Astrocyte of the spinal cord (primary cell): ENCODE measurements at places on chromosomes 5 and 9.
A peak's percentile ranks its signal among the peaks of the same experiment; 100 is the strongest.

- DNase-seq, result no peak
Observed at GRCh38 chr9:92059661-92060060, 55.6 kb downstream of the SPTLC1 start.

DNA sequence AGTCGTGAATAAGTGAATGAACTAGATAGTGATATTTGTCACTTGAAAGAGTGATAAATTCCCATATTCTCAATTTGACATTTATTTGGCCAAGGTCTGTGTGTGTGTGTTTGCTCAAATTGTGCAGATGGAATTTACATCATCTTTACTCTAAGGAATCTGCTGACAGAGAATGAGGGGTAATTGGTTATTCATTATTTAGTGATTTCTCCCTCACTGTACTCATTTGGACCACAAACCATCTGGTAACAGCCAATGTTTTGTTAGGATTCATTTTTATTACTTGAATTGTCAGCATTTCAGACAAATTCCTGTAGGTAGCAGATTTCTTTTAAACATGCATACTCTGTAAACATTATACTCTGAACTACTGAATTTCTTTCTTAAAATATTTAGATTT, 15.6 kb downstream of the VCAN start:
- no peak for DNase-seq

- no peak for DNase-seq
Observed at GRCh38 chr9:133120501-133121197, 391 bp downstream of the RALGDS start.

DNA sequence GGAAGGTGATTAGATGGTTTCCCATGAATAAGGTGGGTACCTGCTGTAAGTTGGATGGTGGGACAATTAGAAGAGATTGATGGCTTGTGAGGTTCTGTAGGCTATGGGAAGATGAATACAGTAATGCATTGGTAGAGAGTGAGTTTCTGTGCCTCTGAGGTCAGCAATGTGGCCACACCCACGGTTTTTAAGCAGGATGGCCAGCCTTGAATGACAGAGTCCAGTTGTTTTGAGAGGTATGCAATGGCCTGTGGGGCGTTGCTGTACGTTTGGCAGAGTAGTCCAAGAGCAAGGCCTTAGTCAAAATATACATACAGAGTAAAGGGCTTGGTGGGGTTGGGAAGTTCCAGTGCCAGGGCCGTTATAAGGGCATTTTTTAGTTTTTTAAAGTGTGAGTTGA, 235.6 kb upstream of the C9orf72 start:
- DNase-seq, result no peak

DNA sequence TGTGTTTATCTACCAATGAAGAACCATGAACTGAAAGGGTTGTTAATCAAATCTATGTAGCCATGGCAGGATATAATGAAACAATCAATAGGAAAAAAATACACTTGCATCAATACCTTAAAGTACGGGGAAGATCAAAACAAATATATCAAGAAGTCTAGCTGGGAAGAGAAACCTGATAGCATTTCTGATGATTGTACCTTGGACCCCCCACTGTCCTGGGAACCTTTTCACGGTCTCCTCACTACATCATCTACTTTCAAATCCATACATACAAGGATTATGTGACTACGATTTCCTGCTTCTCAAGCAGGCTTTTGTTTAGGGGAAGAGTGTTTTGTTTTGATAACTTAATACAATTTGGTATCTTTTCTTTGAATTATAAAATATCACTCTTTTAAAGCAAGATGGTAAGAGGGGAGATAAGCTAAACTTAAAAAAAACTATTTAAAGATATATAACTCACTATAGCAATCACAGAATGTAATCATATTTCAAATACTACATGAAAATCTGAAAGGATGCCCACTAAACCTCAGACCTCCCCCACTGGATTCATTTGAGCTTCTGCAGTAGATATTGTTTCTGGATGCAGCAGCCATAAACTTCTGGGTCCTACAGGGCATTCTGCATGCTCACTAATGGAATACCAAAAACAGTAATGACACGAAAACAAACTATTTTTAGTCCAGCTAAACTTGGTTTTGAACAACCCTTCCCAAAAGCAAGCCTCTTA, 8.0 kb downstream of the EBF1 start:
- no peak for DNase-seq

- no peak for DNase-seq
Observed at GRCh38 chr5:180169248-180170105, 39.5 kb downstream of the RASGEF1C start.

- DNase-seq, result peak; percentile 62
Observed at GRCh38 chr9:14306672-14307660, 7.0 kb downstream of the NFIB start.

DNA sequence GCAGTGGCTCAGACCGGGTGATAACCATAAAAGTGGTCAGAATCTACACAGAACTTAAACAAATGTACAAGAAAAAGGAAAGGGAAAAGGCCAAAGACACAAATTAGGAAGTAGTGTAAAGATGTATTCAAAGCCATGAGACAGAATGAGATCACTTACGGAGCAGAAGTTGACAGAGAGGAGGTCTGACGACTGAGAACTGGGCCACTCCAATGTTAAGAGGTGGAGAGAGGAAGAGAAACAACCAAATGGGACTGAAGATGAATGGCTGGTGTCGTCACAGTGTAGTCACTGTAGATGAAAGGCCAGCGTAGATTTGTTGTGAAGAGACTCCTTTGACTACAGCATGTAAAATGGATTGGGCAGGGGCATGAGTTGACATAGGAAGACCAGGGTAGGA, 114.4 kb downstream of the DROSHA start:
- DNase-seq, result no peak

DNA sequence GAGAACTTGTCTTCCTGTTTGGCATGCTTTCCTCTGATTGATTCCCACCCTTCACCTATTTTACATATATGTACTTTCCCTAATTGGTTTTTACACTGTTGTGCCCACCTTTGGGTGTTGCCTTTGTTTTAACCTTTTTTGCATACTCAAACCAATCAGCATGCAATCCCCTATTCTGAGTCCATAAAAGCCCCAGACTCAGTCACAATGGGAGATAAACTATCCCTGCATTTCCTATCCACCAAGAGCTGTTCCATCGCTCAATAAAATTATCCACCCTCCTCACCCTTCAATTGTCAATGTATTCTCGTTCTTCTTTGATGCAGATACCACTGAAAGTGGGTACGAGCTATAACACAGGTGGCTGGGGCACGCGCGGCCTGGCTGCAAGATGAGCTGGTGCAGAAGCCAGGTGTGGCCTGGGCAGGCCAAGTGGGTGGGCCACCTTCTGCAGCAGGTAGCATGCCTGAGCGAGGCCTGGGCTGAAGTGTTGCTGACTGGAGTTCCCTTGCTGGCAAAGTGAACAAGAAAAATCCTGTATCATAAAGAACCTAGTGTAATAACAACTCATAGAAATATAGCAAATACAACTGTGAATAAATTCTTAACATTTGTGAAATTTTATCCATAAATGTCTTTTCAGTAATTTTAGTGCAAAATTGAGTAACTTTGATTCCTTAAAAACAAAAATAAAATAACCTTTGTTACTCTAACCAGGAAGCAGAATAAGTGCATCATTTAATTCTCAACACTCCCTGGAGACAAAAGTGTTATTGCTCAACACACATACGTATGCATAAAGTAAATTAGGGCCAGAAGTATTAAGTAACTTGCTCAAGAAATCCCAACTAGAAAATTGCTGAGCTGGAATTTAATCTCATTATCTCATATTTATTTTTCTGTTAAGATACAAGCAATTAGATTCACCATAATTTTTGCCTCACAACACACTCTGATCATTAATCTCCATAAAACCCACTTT, 685.3 kb upstream of the EDIL3 start:
- no peak for DNase-seq

- no peak for DNase-seq
Observed at GRCh38 chr5:65050140-65050539, 281.4 kb downstream of the CWC27 start.

DNA sequence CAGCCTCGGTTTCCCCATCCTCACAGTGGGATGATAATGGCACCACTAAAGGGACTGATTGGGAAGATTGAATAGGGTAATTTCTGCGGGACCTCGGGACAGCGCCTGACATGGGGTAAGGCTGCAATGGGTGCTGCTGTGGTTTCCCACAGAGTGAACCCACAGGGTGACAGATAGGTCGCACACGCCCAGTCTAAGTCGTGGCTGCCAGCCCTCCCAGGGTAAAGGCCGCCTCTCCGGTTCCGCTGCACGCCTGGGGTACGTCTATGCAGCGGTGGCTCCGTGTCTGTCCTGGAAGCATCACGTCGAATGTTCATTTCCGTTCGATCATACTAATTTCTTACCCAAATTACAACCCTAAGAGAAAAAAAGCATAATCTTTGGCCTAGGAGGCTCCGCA, 631 bp downstream of the CFAP77 start:
- no peak for DNase-seq

DNA sequence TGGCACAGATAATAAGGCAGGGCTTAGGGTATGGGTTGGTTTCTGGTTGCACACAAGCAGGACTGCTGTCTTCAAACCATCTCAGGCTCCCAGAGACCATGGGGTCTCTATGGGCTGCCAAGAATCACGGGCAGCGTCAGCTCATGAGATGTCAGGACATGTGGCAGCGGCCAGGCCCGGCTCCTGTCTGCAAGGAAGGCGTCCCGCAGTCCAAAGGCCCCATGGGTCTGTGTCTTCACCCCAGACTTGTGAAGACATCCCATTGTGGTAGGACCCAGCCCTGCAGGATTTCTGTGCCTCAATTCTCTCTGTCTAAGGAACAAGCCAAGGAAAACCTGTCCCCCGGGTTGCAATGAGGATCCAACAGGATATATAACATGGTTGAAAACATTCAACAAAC, 32.6 kb downstream of the IPPK start:
- DNase-seq, result no peak

DNA sequence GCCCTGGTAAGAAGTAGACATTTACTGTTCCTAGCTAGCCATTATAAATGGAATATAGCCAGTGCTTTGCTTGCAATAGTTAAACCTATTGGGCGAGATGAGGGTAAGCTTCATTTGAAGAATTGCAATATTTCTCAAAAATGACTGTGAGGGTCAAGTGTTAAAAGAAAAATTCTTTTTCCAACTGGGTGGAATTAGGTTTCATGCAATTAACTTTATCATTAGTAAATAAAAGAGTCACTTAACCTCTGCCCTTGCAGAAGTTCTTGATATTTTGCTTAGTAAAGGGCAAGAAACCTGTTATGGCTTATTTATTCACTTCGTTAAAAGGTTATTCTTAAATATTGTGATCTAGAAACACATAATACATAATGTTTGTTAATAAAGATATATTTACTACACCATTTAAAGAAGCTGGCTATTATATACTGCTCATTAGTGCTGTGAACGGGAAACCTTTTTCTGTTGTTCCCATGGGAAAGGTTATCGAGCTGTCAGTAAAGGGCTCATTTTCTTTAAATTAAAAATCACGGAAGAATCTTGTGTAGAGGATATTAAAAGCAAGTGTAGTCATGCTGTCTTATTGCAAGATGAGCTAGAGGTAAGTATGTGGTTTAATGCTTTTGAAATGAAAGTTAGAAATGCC, 370.5 kb downstream of the CSNK1G3 start:
- peak; percentile 5 for DNase-seq

DNA sequence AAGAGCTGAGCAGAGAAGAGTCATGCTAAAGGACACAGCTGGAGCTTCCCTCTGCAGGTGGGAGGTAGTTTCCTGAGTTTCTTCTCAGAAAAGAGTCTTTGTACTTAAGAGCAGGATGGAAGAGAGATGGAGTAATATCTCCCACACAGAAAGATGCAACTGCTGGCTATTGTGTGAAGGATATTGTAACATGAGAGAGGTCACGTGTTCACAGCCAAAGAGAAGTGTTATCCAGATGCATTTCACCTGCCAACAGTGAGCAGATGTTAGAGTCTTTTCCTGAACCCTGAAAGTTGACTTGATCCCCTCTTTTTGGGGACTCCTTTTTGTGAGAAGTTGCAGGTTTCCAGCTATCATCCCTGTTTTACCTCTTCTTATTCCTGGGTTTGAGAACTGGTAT, 14.0 kb upstream of the TRIO start:
- DNase-seq, result no peak

- DNase-seq, result no peak
Observed at GRCh38 chr5:132473019-132473531, 17.5 kb downstream of the IRF1 start.

GRCh38 chr5:119895066-119895465, 265.7 kb downstream of the FAM170A start:
- DNase-seq, result no peak

- DNase-seq, result no peak
Observed at GRCh38 chr9:74277532-74277931, 219.6 kb upstream of the RORB start.

DNA sequence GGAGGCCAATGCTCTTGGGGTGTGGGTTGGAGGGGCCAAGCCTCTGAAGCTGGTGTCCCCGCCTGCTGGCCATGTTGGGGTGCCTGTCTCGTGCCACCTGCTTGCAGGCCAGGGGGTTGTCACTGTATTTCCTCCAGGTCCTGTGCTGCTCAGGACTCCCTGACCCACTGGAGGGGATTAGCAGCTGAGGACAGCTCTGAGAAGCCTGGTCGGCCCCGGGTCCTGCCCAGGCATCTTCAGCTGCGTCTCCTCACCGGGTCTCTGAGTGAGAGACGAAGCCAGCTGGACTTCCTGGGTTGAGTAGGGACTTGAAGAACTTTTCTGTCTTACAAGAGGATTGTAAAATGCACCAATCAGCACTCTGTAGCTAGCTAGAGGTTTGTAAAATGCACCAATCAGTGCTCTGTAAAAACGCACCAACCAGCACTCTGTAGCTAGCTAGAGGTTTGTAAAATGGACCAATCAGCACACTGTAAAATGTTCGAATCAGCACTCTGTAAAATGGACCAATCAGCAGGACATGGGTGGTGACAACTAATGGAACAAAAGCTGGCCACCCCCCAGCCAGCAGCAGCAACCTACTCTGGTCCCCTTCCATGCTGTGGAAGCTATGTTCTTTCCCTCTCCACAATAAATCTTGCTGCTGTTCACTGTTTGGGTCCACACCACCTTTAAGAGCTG, 20.6 kb upstream of the SLC9A3 start:
- DNase-seq, result no peak

- peak; percentile 43 for DNase-seq
Observed at GRCh38 chr9:99948896-99949295, 42.4 kb downstream of the STX17 start.
